ENCODE measurements at places on chromosomes 7 and 10.

- no peak for DNase-seq
Measured at GRCh38 chr7:135538376-135538775, 19.3 kb upstream of the NUP205 start.

- DNase-seq: no peak
Measured at GRCh38 chr10:88110822-88111221, 247.4 kb downstream of the PTEN start.

- no peak for DNase-seq
Measured at GRCh38 chr7:48299580-48300169, 128.4 kb downstream of the ABCA13 start.

GRCh38 chr10:75803816-75804552 lies 372.6 kb downstream of the LRMDA start:
- no peak for DNase-seq

- no peak for DNase-seq
Measured at GRCh38 chr10:29472301-29473086, 162.3 kb downstream of the SVIL start.

DNA sequence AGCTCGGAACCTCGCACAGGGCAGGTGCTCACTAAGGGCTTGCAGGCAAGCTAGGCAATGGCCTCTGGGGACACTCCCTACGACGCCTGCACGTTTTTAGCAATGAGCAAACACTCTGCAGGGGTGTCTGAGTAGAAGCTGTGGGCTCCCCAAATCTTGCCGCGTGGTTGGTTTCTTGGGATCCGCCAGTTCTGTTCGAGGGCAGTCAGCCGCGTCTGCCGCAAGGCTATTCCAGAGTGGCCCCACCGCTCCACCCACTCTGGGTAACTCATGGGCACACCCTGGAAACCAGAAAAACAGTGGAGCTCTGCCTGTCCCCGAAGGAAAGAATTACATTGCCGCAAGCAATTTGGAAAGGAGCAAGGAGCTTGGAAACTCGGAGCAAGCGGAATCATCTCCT lies 189.3 kb upstream of the LYZL2 start:
- DNase-seq: no peak

GRCh38 chr7:781186-781849 lies 51.0 kb upstream of the SUN1 start:
- no peak for DNase-seq

- DNase-seq: no peak
Measured at GRCh38 chr7:72020311-72020710, 391.8 kb downstream of the CALN1 start.

- no peak for DNase-seq
Measured at GRCh38 chr7:6648815-6649104, 11.6 kb downstream of the ZNF316 start.

GRCh38 chr7:25664593-25664992 lies 436.3 kb upstream of the NPVF start:
- no peak for DNase-seq

Measured in activated CD8-positive, alpha-beta memory T cell treated with anti-CD3 and anti-CD28 coated beads for 48 hours (primary cell).